Activated CD4-positive, alpha-beta T cell treated with anti-CD3 and anti-CD28 coated beads, Interleukin-2, amount 50 U/mL, for 4 hours (primary cell): ENCODE measurements at places on chromosomes 5 and 9.
A peak's percentile ranks its signal among the peaks of the same experiment; 100 is the strongest.

DNA sequence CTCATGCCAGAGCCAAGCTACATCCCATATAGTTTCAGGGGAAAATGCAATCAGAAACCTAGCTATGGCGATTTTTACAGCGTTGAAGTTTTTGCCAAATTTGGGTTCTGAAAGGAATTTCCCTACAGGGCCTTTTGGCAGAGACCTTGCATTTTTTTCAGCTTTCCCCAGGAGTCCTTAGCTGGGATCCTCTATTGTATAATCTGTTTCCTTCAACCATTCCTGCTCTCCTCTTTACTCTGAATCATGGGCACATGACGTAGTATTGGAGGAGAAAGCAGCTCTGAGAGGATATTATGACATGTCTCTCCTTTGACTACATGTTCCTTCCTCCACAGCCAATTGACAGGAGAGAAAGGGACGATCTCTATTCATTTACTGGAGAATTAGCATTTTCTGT, 118.5 kb upstream of the ERCC6L2 start:
- DNase-seq: no peak

GRCh38 chr9:9625248-9625647, 987.6 kb downstream of the PTPRD start:
- DNase-seq: no peak

DNA sequence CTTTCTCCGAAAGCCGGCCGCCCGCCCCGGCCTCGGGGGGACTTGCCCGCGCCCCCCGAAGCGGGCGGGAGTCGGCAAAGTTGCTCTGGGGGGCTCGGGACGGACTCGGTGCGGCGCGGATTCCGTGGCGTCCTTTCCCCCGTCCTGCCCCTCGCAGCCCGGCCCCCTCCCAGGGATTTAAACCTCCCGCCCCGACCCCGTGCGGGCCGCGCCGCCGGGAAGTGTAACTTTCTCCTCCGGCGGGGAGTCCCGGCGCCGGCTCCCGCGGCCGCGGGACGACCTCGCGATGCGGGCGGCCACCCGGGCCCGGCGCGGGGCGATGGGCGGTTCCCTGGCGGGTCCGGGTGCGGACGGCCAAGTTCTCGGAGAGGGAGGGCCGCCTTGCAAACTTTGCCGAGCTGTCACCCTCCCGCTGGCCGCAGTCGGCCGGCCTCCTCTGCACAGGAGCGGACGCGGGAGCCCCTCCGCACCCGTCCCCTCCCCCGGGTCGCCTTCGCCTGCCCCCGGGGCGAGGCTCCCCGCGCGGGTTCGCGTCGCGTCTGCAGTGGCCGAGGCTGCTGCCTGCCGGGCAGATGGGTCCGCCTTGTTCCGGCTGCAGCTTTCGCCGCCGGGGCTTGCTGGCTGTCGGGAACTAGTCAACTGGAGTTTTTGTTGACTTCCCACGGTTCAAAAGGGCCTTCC, 732 bp downstream of the PBX3 start:
- DNase-seq: peak; percentile 18

DNA sequence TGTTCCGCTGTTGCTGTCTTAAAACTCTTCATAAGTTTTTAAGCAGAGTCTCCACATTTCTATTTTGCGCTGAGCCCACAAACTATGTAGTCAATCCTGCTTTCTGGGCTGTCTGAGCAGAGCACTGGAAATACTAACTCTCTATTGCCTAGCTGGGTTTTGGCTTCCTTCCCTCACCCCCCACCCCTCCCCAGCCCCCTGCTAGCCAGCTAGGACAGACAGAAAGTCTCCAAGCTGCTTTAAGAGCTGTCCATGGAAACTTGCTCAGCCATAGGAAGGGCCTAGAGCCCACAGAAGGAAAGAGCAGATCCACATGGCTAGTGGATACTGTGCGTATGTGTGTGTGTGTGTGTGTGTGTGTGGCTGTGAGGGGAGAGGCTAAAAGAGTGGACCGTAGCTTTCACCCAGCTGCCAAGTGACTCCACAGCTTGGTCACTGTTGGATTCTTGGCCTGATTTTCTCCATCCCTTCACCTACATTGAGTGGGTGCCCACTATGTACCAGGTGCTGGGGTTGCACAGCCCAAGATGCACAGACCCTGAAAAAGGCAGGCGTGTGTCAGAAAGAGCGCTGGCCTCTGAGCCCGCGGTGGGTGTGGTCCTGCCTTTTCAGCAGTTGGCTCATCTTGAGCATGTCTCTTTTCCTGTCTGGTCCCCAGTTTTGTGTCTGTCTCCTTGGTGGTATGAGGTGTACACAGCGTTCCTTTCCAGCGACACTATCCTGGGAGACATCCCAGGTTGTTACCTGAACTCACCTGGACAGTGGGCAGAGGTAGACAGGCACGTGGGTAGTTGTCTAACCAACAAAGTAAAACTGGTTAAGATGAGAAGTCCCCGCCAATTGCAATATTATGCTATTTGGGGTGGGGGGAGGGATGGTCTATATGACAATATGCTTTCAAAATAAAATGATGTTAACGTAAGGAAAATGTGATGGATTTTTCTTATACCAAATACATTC, 5.4 kb upstream of the NKX2-5 start:
- DNase-seq: no peak

DNA sequence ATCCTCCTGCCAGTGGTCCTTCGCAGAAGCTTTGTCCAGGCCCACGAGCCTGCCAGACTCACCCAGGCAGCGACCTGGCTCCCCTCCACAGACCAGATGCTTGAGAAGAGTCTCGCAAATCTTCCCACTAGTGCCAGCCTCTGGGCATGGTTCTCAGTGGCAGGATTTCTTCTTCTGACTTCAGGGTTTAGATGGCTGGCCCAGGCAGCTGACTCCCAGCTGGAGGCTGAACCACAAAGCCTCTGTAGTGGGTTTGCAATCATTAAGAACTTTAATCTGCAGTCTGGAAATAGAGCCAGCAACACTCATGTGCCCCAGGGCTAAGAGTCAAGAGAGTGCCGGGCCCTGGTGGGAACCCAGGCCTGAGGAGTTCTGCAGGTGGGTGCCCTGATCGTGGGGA, 90.6 kb upstream of the ICE1 start:
- no peak for DNase-seq

- DNase-seq: no peak
Observed at GRCh38 chr5:64637837-64638443, 52.4 kb upstream of the SHISAL2B start.

DNA sequence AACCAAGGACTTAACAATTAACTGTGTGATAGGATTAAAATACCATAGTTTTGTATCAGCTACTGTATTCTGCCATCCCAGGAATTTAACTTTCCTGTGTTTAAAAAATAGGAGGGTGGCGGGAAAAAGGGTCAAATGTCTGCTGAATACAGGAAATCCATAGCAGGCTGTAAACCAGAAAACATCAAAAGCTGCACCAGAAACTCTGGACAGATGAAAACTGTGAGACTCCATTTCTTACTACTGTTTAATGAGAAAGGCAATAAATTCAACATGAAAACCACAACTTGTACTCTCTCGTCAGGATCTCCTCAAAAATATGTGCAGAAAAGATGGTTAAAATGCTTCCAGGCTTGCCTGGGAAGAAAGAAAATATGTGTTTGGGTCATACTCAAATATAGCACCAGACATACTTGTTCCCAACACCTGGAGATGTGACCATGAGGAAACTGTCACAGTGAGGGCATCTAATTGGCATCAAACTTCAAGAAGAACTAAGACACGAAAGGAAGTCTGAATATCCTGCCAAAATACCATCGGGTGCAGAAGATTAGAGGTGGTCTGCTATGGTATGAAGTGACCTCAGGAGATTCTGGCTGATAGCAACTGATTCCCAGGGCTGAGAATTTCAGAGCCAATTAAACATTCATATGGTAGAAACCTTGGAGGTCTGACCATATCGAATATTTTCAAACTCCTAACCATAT, 164.7 kb upstream of the TARS1 start:
- DNase-seq: no peak

DNA sequence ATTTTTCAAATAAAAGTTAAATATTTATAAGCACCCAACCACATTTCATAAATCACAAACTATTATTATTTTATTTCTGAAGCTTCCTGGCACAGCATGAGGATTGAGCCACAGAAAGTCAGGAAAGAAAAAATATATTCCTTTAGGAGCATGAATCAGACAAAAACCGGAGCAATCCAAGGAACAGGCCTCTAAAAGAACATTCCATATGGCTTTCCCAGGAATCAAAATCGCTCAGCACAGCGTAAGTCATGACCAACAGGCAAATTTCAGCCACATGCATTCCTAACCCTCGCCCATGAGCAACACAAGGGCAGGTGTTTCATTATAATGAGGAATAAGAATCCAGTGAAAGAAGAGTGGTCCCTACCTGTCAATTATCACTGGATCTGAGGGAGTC, 26.7 kb downstream of the EBF1 start:
- DNase-seq: no peak

- no peak for DNase-seq
Observed at GRCh38 chr9:114272739-114273431, 50.0 kb upstream of the ORM1 start.

GRCh38 chr5:43256261-43256966, 56.8 kb downstream of the HMGCS1 start:
- DNase-seq: no peak

GRCh38 chr5:126918615-126918957, 111.8 kb downstream of the MARCHF3 start:
- no peak for DNase-seq

GRCh38 chr5:140005145-140005591, 37.9 kb downstream of the NRG2 start:
- no peak for DNase-seq

DNA sequence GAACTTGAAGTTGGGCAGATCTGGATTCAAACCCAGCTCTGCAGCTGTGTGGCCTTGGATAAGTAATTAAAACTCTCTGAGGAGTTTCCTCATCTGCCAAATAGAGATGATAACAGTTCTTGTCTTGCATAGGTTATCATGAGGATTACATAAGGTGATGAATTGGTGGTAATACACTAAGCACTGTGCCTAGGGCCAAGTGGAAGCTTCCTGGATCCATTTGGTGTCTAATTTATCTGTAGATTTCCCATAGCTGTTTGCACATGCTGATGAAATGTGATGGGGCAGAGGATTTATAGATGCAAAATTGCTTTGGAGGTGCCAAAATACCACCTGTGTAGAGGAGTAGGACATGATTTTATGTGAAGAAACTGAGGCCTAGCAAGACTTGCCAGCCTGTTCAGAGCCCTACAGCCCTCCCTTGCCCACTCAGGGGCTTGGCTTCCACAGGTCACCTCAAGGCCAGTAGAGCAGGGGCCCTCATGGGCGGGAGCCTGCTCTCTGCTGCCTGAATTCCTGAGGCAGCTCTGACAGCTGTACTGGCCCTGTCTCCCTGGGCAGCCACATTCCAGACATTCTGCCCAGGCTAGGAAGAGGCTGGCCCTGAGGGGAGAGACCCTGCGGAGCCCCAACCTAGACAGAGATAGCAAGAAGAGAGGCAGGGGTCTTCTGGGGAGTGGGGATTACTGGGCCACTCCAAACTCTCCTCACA, 5.9 kb upstream of the FAT2 start:
- no peak for DNase-seq

GRCh38 chr9:119284118-119284517, 85.1 kb downstream of the BRINP1 start:
- DNase-seq: no peak

DNA sequence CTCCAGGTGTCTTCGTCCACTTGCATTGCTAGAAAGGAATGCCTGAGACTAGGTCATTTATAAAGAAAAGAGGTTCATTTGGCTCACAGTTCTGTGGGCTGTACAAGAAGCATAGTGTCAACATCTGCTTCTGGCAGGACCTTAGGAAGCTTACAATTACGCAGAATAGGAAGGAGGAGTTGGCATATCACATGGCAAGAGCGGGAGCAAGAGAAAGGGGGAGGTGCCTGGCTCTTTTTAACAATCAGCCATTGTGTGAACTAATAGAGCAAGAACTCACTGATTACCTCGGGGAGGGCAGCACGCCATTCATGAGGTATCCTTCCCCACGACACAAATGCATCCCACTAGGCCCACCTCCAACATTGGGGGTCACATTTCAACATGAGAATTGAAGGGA, 134.4 kb upstream of the EFNA5 start:
- DNase-seq: no peak

GRCh38 chr9:35690614-35691333, 1.0 kb upstream of the TPM2 start:
- peak; percentile 25 for DNase-seq

- DNase-seq: no peak
Observed at GRCh38 chr5:4551034-4551433, 589.1 kb upstream of the ADAMTS16 start.

DNA sequence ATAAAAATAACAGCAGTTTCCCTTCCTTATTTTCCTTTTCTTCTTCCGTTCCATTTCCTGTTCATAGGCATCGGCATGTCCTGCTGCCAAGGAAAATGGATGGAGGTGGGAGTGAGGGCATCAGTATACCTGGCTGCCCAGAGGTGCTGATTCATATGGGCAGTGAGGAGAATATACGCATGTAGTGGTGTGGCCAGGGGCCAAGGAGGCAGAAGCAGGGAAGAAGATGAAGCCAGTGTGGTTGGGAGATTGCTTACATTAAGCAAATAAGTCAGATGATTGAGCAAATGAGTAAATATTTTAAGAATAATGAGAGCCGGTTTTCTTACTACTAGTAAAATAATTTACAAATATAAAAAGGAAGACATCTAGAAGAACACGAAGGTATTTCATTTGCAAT, 344.9 kb upstream of the PAPPA start:
- no peak for DNase-seq

GRCh38 chr5:154242964-154243376, 52.4 kb downstream of the GALNT10 start:
- no peak for DNase-seq

GRCh38 chr9:128689293-128689774, 312 bp downstream of the SET start:
- DNase-seq: peak; percentile 47

GRCh38 chr9:108057421-108058134, 568.0 kb upstream of the KLF4 start:
- no peak for DNase-seq

- no peak for DNase-seq
Observed at GRCh38 chr9:105026451-105026850, 98.5 kb upstream of the ABCA1 start.

DNA sequence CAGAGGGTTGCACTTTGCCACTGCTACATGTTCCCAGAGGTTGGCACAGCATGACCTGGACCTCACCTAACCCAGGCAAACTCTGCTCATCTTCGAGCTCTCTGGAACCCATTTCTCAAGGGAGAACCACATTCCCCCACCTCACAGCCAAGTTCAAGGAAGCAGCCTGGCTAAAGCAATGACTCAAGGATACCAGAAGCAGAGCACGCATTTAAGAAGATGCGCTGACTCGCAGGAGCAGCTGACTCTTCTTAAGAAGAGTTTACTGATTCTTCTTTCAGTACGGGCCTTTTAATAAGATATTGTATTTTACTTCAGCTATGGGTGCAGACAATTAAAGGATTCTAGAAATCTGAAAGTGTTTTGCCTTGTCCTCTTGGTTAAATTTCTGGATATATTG, 4.1 kb upstream of the SEMA5A start:
- no peak for DNase-seq

DNA sequence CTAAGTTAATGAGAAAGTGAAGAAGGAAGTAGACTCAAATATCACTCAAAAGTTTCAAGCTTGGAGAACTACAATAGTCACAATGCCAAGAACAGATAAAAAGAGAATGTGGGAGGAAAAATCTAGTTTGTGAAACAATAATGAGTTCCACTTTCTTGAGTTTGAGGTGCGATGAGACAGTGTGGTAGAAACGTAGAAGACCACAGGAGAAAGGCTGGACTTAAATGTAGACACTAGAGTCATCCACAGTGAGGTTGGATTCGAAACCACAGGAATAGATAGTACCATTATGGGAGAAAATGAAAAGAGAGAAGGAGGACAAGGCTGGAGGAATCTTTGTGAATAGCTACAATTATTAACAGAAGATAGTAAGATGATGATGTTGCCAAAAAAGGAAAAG, 141.1 kb upstream of the LRRTM2 start:
- no peak for DNase-seq
